ENCODE measurements at places on chromosomes 5 and 9. TPM values are rescaled to one million over a fixed set of nuclear protein-coding genes. Genes with fewer than 3 reads are reported as not detected.

DNA sequence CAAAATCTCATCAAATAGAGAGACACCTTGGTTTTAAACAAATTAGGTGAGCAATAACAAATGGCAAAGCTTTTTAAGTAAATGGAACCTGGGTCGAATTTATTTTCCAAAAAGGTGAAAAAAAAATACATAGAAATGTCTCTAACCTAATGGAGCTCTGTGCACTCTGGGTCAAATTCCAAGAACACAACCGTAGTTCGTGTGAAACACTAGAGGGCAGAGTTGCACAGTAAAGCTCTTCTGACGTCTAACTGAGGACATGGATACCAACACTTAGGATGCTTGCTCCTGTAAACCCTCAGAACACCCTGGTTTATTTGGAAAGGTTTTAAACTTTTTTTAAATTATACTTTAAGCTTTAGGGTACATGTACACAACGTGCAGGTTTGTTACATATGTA is 18.9 kb downstream of the MARCHF11 start:
- H3K36me3 ChIP-seq: no peaks in the 10 kb centered on the region
- H3K27me3 ChIP-seq: no peaks in the 10 kb centered on the region
- no peaks in the 10 kb centered on the region for H3K4me1 ChIP-seq

EXD3 gene
- total RNA-seq: 10.1 TPM

DNA sequence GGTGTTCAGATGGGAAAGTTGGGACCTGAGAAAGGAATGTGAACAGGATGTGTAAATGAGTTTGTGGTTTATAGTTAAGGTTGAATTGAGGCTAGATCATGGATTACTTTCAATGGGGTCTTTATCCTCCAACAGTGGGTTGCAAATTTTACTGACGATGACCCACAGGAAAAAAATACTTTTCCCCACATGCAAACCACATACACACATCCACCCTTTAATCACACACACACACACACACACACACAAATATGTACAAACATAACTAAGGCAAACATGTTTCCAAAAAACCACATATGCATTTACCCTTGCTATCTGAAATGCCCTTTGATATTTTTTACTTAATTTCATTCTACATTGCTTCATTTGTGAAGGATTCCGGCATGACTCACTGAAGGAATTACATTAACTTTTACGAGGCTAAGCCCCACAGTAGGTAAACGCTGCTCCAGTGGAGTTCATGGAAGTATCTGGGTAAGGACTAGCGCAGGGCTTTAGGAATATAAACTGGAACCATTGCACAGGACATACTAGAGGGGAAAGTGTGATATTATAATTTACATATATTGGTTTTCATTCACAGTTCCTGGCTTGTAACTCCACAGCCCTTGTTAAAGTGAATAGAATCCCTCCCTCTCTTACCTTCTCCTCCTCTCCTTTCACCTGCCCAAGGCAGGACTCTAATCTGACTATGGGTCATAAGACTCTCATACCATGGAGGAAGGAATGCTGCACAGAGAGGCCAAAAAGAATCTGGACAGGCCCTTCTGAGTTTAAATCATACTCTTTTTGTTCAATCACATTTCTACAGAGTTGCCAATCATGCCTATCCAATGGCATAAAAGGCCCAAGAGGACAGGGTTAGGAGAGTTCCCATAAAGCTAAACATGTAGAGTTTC is 8.5 kb upstream of the SPEF2 start:
- H3K36me3 ChIP-seq: no peaks in the 10 kb centered on the region
- H3K4me3 ChIP-seq: no peak overlapping the region
- DNase-seq: no peak
- no peaks in the 10 kb centered on the region for H3K27me3 ChIP-seq

DNA sequence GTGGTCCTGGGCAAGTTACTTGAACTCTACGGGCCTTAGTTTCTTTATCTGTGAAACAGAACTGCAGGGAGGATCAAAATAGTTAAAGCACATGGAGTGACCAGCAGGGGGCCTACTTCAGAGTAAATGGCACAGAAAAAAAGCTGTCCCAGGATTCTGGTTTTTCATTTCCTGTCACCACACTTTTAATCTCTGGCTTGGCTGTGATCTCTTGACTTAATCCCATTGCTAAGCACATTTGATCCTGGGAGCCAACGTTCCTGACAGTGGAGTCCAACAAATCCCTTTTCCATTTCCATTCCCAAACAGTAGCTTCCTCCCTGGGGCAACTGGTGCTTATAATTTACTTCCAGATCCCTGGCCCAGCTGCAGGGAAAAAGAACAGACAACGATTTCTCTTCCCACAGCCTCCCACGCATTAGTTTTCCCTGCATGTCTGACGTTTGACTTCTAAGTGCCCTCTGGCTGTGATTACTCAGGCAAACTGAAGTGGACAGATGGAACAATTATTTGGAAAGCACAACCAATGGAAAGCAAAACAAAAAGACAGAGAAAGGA is 136.5 kb upstream of the STK32A start:
- no peaks in the 10 kb centered on the region for H3K36me3 ChIP-seq
- no peak overlapping the region for H3K4me3 ChIP-seq
- no peak overlapping the region for H3K27ac ChIP-seq
- DNase-seq: no peak
- H3K27me3 ChIP-seq: no peaks in the 10 kb centered on the region

AGPAT2 gene
- 59.5 TPM for total RNA-seq

CER1 gene
- not detected for total RNA-seq

DNA sequence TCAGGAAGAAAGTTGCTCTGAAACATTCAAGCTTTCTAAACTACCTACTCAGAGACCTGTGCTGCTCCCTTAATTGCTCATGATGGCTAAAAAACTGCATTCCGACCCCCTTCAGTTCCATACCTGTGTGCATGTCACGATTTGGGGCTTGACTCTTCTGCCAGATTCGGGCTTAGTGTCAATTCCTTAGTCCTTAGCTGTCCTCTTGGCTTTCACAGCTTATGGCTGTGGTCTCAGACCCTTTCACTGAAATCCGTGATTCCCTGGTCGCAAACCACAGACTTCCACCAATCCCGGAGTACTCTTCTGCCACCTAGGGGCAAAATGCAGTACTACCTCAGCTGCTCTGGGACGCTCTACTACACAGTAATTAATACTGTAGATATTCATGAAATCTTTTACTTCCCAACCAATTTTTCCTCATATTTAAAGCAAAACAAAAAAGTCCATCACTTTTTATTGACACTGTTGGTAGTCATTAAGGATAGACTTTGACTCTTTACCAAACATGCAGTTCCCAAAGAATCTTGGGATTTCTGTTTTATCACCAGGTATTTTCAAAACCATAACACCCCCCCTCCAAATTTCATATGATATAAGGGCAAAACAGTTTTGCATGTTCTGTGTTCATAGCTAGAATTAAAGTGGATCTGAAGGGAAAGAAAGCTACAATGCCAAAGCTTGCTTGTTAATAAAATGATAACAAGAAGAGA is 617.4 kb downstream of the SLCO4C1 start:
- peaks cover 4% of the 10 kb centered on the region for H3K4me1 ChIP-seq
- H3K27ac ChIP-seq: no peak overlapping the region
- no peaks in the 10 kb centered on the region for H3K27me3 ChIP-seq
- DNase-seq: peak; percentile 64
- no peak overlapping the region for H3K4me3 ChIP-seq

DNA sequence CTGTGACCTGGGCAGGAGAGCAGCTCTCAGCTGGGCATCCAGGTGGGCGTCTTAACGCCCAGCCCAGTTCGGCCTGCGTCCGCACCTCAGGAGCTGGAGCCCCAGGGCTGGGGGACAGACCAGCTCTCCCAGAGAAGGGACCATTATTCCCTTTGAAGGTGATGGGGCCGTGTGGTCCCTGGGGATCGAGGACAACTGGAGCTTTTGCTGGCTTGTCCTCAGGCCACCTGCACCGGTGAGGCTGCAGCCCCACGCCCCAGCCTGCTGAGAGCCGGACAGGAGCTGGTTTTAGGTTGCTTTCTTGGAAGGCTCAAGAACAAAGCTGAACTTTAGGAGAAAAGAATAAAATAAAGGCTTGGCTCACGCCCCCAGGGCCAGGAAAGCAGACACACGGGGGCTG is 40.9 kb downstream of the NACC2 start:
- H3K36me3 ChIP-seq: peaks cover 14% of the 10 kb centered on the region
- H3K27ac ChIP-seq: no peak overlapping the region
- DNase-seq: no peak
- H3K27me3 ChIP-seq: no peaks in the 10 kb centered on the region

DNA sequence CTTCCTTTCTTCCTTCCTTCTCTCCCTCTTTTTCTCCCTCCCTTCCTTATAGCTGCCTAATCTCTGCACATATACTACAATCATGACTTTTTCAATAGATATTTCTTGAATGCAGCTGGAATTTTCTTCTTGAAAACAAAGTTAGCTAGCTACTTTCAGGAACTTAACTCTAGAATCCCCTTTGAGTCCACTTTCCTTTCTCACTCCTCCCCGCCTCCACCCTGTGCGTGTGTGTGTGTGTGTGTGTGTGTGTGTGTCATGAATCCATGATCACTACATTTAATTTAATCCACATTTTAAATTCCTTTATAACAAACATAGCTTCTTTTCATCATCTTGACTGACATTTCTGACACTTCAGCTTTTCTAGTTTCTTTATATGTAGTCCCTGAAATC is 167.5 kb upstream of the KLF9 start:
- DNase-seq: no peak
- H3K27ac ChIP-seq: no peak overlapping the region
- no peaks in the 10 kb centered on the region for H3K36me3 ChIP-seq
- no peaks in the 10 kb centered on the region for H3K27me3 ChIP-seq

N4BP3 gene
- total RNA-seq: 12.3 TPM

GRCh38 chr9:96618209-96619123 is 1.2 kb downstream of the CDC14B start:
- H3K36me3 ChIP-seq: no peaks in the 10 kb centered on the region
- peak; percentile 83 for DNase-seq
- peak overlapping the region; percentile 82 for H3K4me3 ChIP-seq
- H3K27ac ChIP-seq: peak overlapping the region; percentile 86

DNA sequence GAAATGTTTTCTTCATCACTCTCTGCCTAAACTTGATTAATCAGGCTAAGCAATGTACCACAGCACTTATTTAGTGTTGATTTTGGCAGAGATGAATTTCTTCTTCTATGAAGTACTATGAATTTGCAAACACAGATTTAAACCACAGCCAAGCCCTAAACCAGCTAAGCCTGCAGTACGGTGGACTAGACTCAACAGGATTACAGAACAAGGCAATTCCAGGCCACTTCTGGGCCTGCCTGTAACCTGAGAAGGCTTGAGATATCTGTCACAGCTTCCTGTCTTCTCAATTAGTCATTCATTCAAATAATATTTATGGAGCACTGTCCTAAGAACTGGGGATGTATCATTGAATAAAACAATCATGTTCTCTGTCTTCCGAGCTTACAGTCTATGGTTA is 32.4 kb upstream of the CAST start:
- no peak overlapping the region for H3K4me3 ChIP-seq
- H3K4me1 ChIP-seq: peaks cover 37% of the 10 kb centered on the region
- no peaks in the 10 kb centered on the region for H3K27me3 ChIP-seq
- H3K36me3 ChIP-seq: no peaks in the 10 kb centered on the region
- DNase-seq: no peak

DNA sequence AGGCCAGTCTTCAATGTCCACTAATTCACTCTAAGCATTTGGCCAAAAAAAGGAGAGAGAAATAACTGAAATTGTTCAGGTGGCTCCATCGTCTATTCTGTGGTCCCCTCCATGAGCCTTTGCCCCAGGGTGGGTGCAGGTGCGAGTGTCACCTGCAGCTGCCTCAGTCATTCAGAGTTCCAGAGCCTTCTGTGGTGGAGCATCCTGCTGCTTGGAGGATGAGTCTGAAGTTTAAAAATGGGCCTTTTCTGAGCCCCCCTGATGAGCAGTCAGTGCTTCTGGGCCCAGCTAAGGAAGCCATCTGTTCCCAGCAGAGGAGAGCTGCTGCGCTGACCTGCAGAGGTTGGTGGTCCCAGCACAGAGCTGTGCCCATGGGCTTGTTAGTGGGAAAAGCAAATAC is 48.2 kb downstream of the NDST1 start:
- peaks cover 52% of the 10 kb centered on the region for H3K36me3 ChIP-seq
- peaks cover 12% of the 10 kb centered on the region for H3K4me1 ChIP-seq
- no peaks in the 10 kb centered on the region for H3K27me3 ChIP-seq
- H3K27ac ChIP-seq: no peak overlapping the region

DNA sequence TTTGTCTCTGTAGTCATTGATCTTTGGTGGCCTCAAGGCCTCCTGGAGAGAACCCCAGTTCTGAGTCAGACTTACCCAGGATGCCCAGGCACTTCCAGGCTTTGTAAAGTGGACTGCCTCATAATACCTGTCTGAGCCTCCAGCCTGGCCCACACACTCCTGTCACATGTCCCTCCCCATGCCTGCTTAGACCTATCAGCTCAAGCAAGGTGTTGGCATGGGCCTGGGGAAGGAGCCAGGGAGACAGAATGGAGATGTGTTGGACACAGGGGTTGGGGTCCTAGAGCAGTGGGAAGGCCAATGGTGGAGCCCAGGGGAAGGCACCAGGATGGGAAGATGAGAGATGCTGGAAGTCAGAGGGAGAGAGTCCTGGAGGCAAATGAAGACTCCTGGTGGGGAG is 136.2 kb downstream of the CFAP90 start:
- peaks cover under 1% of the 10 kb centered on the region for H3K36me3 ChIP-seq
- H3K4me1 ChIP-seq: peaks cover 5% of the 10 kb centered on the region
- no peaks in the 10 kb centered on the region for H3K27me3 ChIP-seq
- no peak overlapping the region for H3K4me3 ChIP-seq
- no peak overlapping the region for H3K27ac ChIP-seq

GRCh38 chr5:97095318-97095732 is 47.1 kb downstream of the LIX1 start:
- H3K27me3 ChIP-seq: peaks cover 4% of the 10 kb centered on the region
- H3K4me1 ChIP-seq: no peaks in the 10 kb centered on the region
- no peaks in the 10 kb centered on the region for H3K36me3 ChIP-seq
- DNase-seq: no peak
- no peak overlapping the region for H3K27ac ChIP-seq

GRCh38 chr9:5869315-5870019 is 21.2 kb upstream of the MLANA start:
- no peak for DNase-seq
- no peaks in the 10 kb centered on the region for H3K4me1 ChIP-seq
- no peaks in the 10 kb centered on the region for H3K27me3 ChIP-seq

GRCh38 chr9:19665146-19665863 is 123.5 kb downstream of the SLC24A2 start:
- no peak for DNase-seq
- H3K27ac ChIP-seq: no peak overlapping the region
- H3K4me1 ChIP-seq: no peaks in the 10 kb centered on the region

FUT7 gene
- 0.72 TPM for total RNA-seq

PALM2AKAP2 gene
- 0.30 TPM for total RNA-seq

DNA sequence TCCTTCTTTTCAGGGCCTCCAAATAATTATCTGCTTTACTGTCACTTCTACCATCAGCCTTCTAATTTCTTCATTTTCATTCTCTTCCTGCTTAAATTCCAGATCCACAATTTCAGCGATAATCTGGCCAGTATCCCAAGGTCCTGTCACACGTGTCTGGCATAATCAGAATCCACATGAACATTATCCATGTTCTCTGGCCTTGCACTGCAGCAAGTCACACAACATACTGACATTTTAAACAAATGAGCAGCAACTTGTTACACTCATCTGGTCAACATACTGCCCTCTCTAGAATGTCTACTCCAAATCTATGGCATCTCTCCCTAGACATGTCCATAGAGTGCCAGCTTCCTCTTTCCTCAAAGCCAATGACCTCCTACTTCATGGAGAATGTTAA is 43.8 kb upstream of the RASEF start:
- H3K27me3 ChIP-seq: no peaks in the 10 kb centered on the region
- H3K4me3 ChIP-seq: no peak overlapping the region
- no peak for DNase-seq
- no peaks in the 10 kb centered on the region for H3K4me1 ChIP-seq
- H3K27ac ChIP-seq: no peak overlapping the region

All from suprapubic skin (tissue), 4 donors.